Daoy (cell line): ENCODE measurements at places on chromosomes 13 and 19.
A peak's percentile ranks its signal among the peaks of the same experiment; 100 is the strongest.

DNA sequence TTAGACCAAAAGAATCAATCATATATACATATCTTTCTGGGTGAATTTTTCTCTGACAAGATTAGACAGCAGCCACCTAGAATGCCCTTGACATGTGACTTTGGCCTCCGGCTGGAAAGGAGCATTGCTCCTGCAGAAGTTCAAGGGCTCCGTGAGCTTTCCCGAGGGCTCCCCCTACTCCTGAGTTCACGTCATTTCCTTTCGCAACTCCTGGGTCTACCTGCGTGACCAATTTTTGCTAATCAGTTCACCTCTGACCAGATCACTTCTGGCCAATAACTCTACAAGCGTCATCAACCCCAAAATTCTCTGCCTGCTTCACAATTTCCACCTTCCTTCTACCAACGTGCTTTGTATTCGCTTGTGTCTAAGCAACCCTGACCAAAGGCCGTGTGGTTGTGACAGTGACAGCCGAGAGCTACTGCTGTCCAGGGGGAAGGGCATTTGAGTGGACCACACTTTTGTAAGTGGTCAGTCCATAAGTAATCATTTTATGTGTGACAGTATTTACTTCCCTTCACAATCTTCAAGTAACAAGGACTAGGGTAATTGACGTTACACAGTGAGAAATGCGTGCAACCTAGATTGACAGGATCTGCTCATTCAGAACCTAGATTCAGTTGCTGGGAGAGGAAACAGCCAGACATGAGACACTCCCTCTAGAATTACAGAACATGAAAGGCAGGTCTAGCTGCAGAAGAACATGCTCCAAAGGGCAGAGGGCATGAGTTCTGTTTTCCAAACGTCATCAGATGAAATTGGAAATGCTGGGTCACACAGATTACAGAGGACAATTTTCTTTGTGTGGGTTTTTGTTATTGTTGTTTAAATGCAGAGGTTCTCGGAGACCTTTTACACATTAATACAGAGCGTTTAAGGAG is 145.9 kb upstream of the SPACA7 start:
- no peak for DNase-seq

DNA sequence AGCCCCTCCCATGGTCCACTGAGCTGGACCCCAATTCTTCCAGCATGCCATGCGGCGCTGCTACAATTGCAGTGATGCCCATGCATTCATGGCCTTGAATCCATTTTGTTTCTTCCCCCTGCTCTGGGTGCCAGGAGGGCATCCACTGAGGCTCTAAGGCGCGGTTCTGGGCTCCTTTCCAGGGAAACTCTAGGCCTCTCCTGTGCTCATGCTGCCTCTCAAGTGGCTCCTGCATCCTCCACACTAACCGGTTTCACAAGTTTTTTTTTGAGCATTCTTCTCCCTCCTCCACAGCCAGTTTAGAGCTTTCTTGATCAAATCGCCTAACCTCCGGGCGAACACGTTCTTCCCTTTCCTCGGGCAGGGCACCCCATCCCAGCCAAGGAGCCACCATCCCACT is 69.1 kb upstream of the FLT1 start:
- no peak for DNase-seq

DNA sequence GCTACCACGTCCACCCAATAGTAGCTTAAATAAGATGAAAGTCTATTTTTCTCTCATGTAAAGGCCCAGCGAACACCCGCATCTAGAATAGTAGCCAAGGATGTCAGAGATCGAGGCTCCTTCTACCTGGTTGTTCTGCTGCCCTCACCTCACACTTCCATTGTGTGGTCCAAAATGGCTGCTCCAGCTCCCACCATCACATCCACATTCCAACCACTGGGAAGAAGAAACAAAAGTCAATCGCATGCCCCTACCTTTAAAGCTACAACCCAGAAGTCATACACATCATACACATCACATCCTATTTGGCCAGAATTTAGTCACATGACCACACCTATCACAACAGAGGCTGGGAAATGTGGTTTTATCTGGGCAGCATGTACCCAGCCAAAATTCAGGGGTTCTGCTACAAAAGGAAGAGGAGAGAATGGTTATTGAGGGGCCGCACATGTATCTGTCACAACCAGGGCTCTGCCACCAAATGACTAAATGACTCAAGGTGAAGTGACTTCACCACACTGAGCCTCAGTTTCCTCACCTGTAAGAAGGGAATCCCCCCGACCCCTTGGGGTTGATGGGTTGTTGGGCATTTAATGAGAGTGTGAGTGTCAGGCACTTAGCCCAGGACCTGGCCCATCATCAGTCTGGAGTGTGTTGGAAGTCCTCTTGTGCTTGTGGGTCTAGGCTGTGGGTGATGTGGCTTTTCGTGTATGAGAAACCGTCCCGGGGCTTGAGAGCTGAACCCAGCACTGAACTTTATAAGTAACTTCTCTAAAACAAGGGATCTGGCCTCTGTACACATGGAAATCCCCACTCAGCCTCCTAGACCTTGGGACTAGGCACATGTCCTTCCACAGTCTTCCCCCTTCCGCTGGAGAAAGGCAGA is 10.2 kb upstream of the CBLC start:
- no peak for DNase-seq

- DNase-seq = peak; percentile 67
These were observed 22.3 kb upstream of the XPO4 start for GRCh38 chr13:20924758-20925394.

- no peak for DNase-seq
These were observed 547.5 kb upstream of the SPRY2 start for GRCh38 chr13:80888390-80888789.
